ENCODE measurements at places on chromosomes 16 and 17.

- peak; percentile 97 for DNase-seq
Measured at GRCh38 chr17:66459811-66460270, 157.4 kb downstream of the PRKCA start.

DNA sequence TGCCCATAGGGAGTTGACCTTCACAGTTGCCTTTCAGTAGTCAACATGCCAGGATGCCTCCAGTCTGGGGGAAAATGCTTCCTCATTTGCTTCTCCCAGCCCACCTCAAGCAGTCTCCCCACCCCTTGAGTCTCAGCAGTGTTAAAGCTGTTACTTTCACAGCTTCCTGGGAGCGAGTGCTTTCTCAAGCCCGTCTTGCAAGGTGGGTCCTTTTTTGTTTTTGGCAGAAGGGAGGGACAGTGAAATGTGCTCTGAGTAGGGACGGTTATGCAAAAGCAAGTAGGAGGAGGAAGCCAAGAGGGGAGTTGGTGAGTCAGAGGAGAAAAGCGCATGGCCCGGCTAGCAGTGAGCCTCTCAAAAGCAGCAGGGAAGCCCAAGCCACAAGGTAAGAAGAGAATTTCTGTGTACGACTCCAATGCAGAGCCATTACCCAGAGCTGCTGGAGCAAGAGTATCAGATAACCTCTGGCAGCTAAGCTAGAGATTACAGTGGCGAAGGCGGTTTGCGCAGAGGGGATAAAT, at the start of gene CHST4:
TSS of gene CHST4 (plus strand) at position 316 of the 521 bp plus-strand sequence. CDS start 10,252 bp downstream, outside the sequence.
- DNase-seq: peak; percentile 76

DNA sequence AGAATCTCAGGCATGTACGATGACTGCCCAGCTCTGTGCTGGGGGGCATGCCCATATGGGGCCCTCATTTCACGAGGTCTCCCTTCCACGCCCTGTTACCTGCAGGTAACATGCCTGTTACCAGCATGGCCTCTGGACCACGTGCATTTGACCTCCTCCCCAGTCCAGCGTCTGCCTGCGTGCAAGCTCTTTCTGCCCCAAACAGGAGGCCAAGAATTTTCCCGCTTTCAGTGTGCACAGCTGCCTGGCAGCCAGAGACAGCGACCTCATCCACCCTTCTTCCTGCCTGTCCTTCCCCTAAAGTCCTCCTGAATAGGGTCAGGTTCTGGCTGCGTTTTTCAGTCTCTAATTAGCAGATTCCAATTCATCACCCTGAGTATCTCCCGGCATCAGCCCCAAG, 306.5 kb upstream of the ZFHX3 start:
- DNase-seq: no peak

- no peak for DNase-seq
Measured at GRCh38 chr16:86962259-86962658, 354.9 kb downstream of the C16orf95 start.

- no peak for DNase-seq
Measured at GRCh38 chr16:4607841-4608703, 6.6 kb downstream of the UBALD1 start.

- no peak for DNase-seq
Measured at GRCh38 chr17:73141411-73141810, 23.4 kb upstream of the SSTR2 start.

GRCh38 chr17:40480501-40481003, 20.9 kb downstream of the TNS4 start:
- peak; percentile 57 for DNase-seq

GRCh38 chr17:5675625-5676421, 91.5 kb upstream of the NLRP1 start:
- no peak for DNase-seq

- no peak for DNase-seq
Measured at GRCh38 chr17:29945281-29945680, 3.8 kb downstream of the EFCAB5 start.

- DNase-seq: no peak
Measured at GRCh38 chr17:16989230-16989952, 17.5 kb upstream of the TNFRSF13B start.

DNA sequence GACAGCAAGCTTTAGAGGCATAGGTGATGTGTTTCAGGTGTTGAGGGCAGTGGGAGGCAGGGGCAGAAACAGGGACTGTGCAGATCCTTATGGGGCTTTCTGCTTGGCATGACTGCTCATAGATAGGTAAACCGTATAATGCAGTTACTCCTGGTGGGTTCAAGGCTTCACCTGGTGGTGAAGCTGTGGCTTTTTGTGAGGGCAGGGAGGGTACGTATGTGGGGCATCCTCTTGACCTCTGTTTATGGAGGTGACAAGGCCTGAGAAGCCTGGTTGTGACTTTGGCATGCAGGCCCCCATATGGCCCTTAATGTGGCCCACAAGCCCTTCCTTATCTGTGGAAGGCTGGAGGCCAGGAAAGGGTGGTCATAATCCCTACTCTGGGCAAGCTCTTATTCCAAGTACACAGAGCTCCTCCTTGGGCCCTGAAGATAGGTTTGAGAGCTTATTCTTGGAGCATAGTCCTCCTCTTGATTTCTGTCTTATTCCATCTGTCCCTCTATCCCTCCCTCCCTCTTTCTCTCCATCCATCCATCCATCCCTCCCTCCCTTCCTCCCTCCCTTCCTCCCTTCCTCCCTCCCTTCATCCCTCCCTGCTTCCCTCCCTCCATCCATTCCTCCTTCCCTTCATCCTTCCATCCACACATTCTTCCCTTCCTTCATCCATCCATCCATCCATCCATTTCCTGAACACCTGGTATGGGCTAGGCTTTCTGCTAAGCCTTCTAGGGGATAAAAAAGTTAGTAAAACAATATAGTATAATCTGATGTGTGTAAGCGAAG, 1.3 kb upstream of the CCL16 start:
- no peak for DNase-seq

DNA sequence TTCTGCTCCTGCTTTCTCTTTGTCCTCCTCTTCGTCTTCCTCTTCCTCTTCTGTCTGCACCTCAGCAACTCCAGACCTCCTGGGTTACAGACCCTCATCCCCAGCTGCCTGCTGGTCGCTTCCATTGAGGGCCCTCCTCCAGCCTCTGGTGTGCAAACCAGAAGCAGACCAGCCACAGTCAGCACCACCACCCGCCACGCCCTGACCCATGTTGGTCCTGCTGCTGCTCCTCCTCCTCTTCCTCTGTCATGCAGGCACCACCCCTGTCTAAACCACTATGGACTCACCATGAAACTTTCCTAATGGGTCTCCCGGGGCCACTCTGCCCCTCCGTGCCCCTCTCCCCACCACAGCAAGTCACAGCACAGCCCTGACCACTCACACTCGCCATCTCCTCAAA, 11.4 kb upstream of the OGFOD3 start:
- DNase-seq: no peak

DNA sequence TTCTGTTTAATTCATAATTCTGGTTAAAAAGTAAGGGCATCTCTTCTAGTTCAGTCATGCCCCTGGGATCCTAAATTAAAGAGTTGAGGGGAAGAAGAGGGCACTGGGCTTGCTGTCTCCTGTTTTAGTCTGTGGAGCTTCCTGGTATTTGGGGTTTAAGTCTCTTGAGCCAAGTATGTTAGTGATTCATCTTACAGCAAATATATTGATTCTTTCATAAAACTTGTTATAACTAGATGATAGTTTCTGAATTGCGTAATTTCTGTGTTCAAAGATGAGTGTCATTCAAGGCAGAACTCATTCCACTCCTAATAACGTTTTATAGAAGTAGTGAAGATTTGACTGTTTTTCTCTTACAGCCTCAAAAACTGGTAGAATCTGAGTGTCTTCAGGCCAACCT, 1.7 kb downstream of the TXNDC17 start:
- DNase-seq: peak; percentile 6

GRCh38 chr16:28000314-28001169, 63.0 kb downstream of the GSG1L start:
- no peak for DNase-seq

- no peak for DNase-seq
Measured at GRCh38 chr16:72427783-72428331, 255.9 kb upstream of the PMFBP1 start.

DNA sequence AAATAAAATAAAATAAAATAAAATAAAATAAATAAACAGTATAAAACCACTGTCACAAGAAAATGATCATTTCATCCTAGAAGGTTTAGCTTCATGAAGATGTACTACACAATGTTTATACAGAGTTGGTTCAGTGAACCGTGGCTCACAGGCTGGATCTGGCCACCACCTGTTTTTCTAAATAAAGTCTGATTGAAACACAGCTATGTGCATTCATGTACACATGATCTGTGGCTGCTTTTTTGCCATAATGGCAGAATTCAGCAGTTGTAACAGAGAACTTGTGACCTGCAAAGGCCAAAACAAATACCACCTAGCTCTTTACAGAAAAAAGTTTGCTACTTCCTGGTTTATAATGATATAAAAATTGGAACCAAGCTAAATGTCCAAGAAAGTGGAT, 12.6 kb upstream of the RPRML start:
- no peak for DNase-seq

GRCh38 chr17:78678222-78678557, 101.0 kb upstream of the DNAH17 start:
- DNase-seq: no peak

GRCh38 chr16:70156207-70156978, 17.2 kb upstream of the CLEC18C start:
- no peak for DNase-seq

DNA sequence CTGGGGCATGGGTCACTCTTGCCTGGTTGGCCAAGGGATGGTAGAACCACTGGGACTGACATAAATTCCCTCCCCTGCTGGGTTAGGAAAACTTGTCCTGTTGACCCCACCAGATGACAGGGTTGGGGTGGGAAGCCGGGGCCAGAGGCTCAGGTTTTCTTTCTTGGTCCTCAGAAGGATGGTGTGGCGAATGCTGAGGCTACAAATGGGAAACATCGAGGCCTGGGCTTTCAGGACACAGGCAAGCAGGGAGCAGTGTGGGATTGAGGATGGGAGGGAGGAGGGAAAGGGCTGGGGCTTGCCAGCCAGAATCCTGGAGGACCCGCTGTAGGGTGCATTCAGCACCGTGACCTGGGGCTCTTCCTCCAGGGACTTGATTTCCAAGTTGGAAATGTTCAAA, 14.5 kb upstream of the PLEKHG4 start:
- no peak for DNase-seq

DNA sequence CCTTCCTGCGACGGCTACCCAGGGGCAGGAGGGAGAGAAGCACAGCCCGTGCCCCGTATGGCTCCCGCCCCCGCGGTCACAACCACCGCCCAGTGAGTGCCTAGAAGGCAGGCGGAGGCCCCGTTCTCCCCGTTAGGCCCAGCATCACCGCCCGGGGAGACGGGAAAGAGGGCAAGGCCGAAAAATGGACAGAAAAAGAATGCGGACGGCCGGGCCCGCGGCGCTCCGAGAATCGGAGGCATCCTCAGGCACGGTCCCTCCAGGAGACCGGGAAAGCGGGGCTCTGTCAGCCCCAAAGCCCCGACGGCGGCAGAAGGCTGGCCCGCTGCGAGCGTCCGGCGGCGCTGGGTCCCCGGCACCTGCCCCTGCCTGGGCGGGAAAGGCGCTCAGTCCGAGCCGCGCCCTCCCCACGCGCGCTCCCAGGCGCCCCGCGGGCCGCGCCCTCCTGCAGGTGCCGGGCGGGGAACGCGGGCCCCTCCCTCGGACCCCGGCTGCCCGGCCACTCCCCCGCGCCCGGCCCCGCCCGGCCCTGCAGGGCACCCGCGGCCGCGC, 407 bp downstream of the MCRIP1 start:
- DNase-seq: no peak

- DNase-seq: no peak
Measured at GRCh38 chr16:79482011-79482410, 118.5 kb downstream of the MAF start.

DNA sequence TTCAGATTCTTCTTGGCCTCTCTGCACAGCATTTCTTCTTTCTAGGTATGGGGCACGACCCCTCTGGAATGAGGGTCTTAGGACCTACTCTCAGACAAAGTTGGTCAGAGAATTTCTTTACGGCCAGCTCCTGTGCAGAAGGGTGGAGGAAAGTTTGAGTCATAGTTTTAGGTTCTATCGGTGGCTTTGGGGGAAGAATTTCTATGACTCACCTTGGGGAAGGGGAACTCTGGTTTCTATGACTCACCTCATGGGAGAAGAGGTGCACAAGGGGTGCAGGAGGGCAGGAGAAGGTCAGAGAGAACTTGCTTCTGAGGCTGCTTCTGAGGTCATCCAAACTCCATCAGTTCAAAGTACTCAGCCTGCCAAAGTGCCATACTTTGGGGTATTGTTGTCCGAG, 2.5 kb upstream of the ABCC12 start:
- peak; percentile 86 for DNase-seq

- no peak for DNase-seq
Measured at GRCh38 chr17:59277031-59277430, 54.4 kb upstream of the YPEL2 start.

DNA sequence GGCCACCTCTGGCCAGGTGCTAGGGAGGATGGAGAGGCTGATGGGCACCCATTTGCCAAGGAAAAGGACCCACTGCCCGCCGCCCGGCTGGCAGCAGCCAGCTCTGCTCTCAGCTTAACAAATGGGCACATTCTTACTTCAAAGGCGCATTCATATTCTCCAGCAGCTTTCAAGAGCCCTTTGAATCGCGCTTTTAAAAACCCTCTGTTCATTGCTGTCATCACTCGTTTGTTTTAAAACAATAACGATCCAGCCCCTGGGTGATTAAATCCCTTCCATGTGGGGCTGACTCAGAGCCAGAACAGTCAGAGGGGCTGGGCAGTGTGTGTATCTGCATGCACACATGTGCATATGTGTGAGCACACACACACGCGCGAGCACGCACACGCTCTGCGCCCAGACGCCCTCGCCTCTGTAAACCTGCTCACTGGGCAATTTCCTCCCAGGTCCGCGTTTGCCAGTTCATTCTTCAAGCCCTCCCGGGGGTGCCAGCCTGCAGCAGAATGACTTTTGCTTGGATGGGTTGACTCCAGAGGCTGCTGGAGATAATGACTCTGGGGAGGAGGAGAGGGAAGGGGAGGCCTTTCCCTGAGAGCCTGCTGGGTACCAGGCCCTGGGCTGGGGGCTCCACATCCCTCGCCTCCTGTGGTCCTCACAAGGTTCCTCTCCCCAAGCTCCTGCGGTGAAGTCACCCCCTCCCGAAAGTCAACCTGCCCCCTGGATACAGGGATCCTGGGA, 133.1 kb downstream of the SDK2 start:
- DNase-seq: no peak

GRCh38 chr16:79767421-79768275, 167.1 kb upstream of the MAF start:
- peak; percentile 39 for DNase-seq

GRCh38 chr17:59487161-59487873, 78.1 kb upstream of the DHX40 start:
- peak; percentile 10 for DNase-seq

GRCh38 chr16:3842994-3843393, 37.5 kb downstream of the CREBBP start:
- no peak for DNase-seq

GRCh38 chr16:1915732-1916639, 2.2 kb downstream of the HS3ST6 start:
- DNase-seq: no peak

- DNase-seq: no peak
Measured at GRCh38 chr17:80465327-80465974, 11.0 kb downstream of the NPTX1 start.

GRCh38 chr17:76050538-76051467, 21.5 kb downstream of the SRP68 start:
- no peak for DNase-seq

GRCh38 chr16:29126616-29127015, 141.8 kb downstream of the LAT start:
- DNase-seq: no peak

Data from fibroblast of skin of right quadriceps (primary cell).